ENCODE measurements at places on chromosomes 3 and 15.

DNA sequence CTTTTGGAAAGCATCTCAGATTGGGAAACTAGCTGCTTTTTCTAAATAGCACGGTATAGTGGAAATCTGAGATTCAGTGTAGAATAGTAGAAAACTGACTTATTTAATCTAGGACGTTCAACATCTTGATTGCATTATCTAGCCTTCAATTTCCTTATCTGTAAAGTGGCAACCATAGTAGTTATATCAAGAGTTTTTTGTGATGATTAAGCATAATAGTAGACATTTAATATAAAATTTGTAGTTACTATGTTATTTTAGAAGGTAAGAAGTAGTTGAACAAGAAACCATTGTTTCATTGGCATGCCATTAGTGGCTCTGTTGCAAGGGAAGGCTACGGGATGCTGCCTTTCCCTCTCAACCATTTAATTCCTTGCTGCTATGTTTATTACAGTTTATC is 367.3 kb downstream of the NAALADL2 start:
- DNase-seq: no peak

DNA sequence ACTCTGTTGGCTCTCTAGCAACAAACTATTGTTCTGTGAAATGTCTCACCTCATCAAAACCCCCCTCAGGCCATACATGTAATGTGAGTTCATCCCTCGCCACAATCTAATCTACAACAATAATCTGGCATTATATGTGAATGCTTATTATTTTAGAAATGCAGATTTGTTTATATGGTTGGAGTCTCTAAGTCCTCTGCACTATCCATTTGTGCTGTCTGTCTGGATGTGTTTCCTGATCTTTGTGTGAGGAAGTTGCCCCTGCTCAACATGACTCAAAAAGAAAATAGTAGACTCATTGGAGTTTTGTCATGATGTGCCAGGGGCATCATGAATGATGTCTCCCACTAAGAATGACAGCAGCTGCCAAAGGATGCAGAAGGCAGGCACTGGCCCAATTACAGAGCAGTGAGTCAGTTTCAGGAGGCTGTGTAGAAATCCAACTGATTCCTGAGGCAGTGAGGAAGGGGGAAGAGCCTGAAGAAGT is 161.6 kb upstream of the PDZRN3 start:
- DNase-seq: peak; percentile 97

GRCh38 chr3:123700791-123701722 is 116.2 kb upstream of the HACD2 start:
- peak; percentile 47 for DNase-seq

- DNase-seq: no peak
These were observed 102.3 kb downstream of the TPRA1 start for GRCh38 chr3:127488141-127488672.

- no peak for DNase-seq
These were observed 57.6 kb downstream of the TAFA4 start for GRCh38 chr3:68874551-68875348.

DNA sequence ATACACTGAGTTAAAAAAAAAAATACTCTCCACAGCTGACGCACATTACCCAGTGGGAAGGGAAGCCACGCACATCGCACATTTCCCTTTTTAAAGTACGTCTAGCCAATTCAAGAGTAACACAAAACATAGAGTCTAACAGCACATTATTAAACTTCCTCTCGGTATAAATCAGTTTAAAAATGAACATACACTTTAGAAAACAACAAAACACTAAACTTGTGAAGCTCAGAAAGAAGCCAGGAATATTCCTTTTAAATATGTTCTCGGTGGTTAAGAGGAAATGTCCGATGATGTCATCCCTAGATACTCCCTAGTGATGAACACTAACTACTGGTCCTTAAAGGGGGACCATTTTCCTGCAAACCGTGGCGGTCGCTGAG is 721 bp downstream of the MYEF2 start:
- DNase-seq: peak; percentile 37

DNA sequence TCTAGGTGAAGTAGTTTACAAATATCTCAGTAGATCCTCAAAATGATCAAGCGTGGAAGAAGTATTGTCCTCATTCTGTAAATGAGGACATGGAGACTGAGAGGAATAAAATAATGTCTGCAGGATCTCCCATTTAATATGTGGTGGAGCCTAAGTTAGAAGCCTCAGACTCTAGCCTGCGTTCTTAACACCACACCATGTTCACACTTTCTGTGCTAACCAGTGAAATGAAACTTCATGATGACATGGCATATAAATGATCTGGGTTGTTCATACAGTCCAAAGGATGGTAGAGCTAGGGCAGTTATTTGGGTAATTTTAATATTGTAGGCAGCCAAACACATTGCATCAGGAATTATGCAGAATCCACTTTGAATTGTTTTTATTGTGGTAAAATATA is 25.1 kb upstream of the APH1B start:
- no peak for DNase-seq

DNA sequence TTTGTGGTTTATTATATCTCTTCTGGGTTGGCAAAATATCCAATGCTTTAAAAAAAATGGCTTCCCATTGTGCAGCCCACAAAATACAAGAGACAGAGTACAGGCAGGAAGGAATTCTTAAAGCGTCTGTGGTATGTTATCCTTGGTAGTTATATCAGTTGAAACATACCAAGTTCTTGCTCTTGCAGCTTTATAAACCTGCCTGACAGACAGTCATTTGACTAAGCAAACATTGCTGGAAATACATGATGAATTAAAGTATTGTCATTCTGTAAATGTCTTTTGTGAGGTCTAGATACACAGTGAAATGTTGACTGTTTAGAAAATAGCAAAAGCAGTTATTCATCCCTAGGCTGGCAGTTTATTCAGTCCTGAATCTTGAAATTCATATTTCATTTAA is 44.8 kb upstream of the MAP3K13 start:
- peak; percentile 31 for DNase-seq

DNA sequence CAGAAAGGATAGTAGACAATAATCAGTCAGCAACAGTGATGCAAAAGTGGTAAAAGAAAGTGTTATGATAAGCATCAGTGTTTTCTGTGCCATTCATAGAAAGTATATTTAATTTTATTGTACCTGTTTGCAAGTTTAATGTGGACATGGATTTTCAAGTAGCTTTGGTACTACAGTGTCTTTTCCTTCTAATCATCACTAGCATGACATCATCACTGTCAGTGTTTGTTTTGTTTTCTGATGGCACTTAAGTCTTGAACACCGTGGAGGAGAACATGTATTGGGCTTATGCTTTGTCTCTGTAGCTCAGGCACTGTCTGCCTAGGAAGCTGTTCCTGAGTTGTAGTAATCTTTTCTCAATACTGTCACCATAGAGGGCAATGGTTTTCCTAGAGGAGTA is 41.9 kb downstream of the SETD5 start:
- no peak for DNase-seq

DNA sequence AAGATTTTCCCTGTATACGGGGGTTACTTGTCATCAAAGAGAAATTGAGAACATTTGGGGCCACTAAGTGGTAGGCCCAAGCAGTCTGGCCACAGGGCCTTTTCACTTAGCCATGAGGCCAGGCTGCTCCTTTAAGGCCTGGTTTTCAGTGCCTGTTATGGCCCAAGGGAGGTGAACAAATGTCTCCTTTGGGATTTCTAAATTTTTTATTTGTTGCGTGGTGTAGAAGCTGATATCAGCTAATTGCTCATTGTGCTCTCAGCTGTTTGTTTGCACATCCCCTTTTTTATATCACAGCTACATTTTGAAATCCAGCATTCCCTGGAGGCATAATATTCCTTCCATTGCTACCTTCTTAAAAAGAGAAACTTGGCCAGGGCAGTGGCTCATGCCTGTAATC is 48.5 kb downstream of the RLBP1 start:
- no peak for DNase-seq

DNA sequence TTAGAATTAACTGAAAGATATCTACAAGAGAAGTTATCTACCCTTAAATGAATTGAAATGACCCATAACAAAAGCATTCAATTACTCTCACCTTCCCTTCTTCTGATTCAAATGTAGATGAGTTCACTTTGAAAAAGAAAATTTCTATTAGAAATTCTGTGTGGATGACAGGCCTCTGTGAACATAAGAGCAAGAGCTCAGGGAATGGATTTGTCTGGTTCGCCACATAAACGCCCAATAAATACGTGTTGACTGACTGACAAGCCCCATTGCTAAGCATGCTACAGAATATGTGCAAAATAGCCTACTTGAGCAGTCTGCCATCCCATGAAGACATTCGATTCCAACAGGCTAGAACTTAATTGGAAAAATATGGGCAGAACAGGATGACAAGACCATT is 315.9 kb downstream of the MECOM start:
- no peak for DNase-seq

- no peak for DNase-seq
These were observed 154.2 kb upstream of the LRIG1 start for GRCh38 chr3:66655044-66655443.

DNA sequence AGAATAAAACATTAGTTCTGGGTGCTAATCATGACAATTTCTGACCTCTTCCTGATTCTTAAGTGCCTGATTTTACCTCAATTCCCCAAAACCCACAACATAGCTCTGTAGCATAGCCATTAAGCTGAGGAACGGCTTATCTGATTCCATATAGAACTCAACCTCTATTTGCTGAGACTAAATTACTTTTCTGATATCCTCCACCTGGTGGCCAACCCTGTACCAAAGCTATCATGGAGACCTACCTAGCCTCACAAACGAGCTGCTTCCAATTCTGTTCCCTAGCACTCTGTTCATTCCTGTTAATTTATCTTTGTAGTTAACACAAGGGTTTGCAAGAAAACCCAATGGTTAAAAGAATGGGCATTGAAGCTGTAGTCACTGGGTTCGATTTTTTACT is 245.2 kb downstream of the PLOD2 start:
- no peak for DNase-seq

DNA sequence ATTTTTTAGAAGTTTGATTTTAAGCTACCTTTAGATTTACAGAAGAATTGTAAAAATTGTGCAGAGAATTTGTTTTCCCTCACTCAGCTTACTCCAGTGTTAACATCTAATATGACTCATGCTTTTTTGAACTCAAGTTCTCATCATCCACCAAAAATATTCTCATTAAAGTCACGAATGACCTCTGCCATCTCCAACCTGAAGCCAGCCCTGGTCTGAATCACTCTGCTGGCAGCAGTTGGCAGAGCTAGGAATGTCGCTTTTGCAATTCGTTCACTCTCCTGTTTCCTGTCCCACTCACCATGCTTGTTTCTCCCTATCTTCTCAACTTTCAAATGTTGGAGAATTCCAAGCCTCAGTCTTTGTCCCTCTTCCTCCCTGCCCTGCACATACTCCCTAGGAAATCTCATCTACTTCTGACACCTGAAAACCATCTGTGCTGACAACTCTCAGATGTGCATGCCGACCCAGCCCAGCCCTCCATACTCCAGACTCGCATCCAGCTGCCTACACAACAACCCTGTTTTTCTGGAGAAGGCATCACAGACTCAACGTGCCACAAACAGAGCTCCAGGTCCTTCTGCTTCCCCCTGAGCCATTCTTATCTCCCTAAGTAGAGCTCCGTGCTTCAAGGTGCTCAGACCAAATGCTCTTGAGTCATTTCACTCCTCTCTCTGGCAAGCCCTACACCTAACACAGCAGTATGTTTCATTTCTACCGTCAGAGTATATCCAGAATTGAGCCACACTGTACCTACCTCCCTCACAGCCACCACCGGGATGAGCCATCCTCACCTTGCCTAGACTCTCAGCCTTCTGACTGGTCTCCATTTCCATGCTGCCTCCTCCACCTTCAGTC is 24.9 kb downstream of the PRR23E start:
- no peak for DNase-seq

DNA sequence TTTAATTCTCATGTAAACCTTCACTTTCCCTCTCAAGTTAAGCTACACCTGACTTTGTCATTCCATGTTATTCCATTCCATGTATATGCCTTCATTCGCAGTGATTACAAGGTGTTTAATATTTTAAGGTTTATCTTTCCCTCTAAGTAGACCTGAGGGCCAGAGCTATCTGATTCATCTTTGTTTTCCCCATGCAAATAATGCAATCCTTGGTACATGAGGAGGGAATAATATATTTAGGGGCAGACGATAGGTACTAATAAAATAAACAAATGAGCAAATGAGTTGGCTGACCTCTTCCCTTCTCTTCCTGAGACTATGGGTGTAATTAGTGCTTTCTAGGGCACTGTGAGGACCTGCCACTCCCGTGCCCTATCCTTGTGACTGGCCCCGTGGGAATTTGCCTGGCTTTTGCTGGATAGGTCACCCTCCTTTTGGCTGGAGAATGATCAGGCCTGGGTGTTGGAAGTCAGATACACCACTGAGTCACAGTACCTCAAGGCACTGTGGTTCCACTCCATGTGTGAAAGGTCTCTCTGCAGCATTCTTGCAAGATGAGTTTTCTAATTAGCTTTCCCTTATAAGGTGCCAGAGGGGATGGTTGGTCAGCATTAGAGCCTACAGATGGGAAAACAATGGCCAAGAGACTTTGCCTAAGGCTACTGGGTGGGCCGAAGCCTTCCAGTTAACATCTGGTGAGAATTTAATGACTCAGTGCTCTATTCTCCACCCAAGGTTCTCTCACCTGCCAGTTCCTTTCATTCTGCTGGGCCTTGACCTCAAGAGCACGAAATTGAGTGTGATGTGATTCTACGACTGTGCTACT is 183.2 kb downstream of the P3H2 start:
- DNase-seq: peak; percentile 98

DNA sequence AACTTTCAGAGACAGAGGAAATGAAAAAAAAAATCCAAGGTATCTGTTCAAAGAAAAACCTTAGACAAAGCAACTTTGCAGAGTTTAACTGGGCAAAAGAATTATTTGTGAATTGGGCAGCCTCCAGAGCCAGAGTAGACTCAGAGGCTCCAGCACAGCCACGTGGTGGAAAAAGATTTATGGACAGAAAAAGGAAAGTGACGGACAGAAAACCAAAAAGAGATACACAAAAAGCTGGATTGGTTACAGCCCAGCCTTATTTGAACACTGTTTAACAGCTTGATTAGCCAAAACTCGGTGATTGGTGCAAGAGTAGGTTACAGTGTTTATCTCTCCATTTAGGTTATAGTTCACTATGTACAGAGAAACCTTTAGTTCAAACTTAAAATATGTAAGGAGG is 23.7 kb upstream of the GPD1L start:
- no peak for DNase-seq

- no peak for DNase-seq
These were observed 72.1 kb downstream of the SFMBT1 start for GRCh38 chr3:52973806-52974205.

- no peak for DNase-seq
These were observed 1445.6 kb downstream of the SI start for GRCh38 chr3:163632722-163633121.

- DNase-seq: no peak
These were observed 114.2 kb downstream of the ULK4 start for GRCh38 chr3:41847679-41848078.

DNA sequence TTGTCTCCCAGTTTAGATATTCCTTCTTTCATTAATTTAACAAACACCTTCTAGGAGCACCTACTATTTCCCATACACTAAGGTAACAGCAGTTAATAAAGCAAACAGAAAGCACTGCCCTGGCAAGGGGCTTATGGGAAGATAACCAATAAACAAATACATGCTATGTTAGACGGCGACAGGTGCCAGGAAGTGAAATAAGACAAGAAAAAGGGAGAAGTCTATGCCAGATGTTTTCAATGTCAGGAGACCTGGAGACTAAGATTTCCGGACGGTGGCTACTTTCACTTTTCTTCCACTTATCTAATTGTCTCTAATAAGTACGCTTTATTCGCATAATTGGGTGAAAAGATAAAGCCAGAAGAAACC is 32.5 kb upstream of the ZNF445 start:
- DNase-seq: peak; percentile 5

- peak; percentile 60 for DNase-seq
These were observed 7.2 kb downstream of the SPG21 start for GRCh38 chr15:64982472-64982871.

- peak; percentile 72 for DNase-seq
These were observed 26.0 kb downstream of the MME start for GRCh38 chr3:155106119-155106518.
